ENCODE measurements at places on chromosomes 7 and 10. TPM values are rescaled to one million over a fixed set of nuclear protein-coding genes. Genes with fewer than 3 reads are reported as not detected.

RNF32 gene
- 1.8 TPM for total RNA-seq

SSC4D gene
- 0.40 TPM for total RNA-seq

KDM7A gene
- total RNA-seq: 9.7 TPM

GRCh38 chr10:94213001-94213530 lies 149.7 kb downstream of the NOC3L start:
- no peak for DNase-seq

- DNase-seq: no peak
Observed at GRCh38 chr7:135965602-135966001, 11.6 kb downstream of the MTPN start.

- no peak for DNase-seq
Observed at GRCh38 chr7:102079140-102080018, 207.3 kb upstream of the SH2B2 start.

GRCh38 chr7:103668279-103668941 lies 222.4 kb upstream of the SLC26A5 start:
- no peak for DNase-seq
